CD4-positive, CD25-positive, alpha-beta regulatory T cell (primary cell): ENCODE measurements at places on chromosomes 6 and 20. TPM values are rescaled to one million over a fixed set of nuclear protein-coding genes. Genes with fewer than 3 reads are reported as not detected.

Gene PI16
- 31.9 TPM for polyA plus RNA-seq

Gene CRISP3
- polyA plus RNA-seq: not detected

Gene NKX2-4
- polyA plus RNA-seq: not detected

Gene DEFB123
- polyA plus RNA-seq: not detected

Gene GGTLC1
- polyA plus RNA-seq: not detected

Gene PRR18
- polyA plus RNA-seq: not detected

Gene KCNG1
- polyA plus RNA-seq: 0.27 TPM

Gene ENPP1
- polyA plus RNA-seq: 0.13 TPM

Gene SPTLC3
- not detected for polyA plus RNA-seq

Gene SDCBP2
- polyA plus RNA-seq: 3.7 TPM

Gene TNFRSF6B
- not detected for polyA plus RNA-seq

Gene KCNQ5
- polyA plus RNA-seq: 2.5 TPM

Gene PTPRK
- 0.16 TPM for polyA plus RNA-seq

Gene BPIFB2
- polyA plus RNA-seq: not detected

Gene SIRPA
- polyA plus RNA-seq: not detected

Gene CALHM6
- polyA plus RNA-seq: 3.4 TPM

Gene CNR1
- not detected for polyA plus RNA-seq

Gene MYB
- polyA plus RNA-seq: 1.4 TPM

Gene C6orf15
- polyA plus RNA-seq: not detected

Gene TPBG
- not detected for polyA plus RNA-seq

Gene TAGAP
- 191 TPM for polyA plus RNA-seq

Gene GTSF1L
- polyA plus RNA-seq: 2.0 TPM

Gene CD109
- 0.02 TPM for polyA plus RNA-seq

Gene RPS18
- polyA plus RNA-seq: 9,979 TPM

Gene CDSN
- polyA plus RNA-seq: not detected

Gene GPR6
- not detected for polyA plus RNA-seq

Gene HLA-A
- polyA plus RNA-seq: 4,127 TPM

Gene LRRC73
- polyA plus RNA-seq: not detected

Gene DSP
- 0.06 TPM for polyA plus RNA-seq

Gene SLC52A3
- polyA plus RNA-seq: not detected

Gene FUT9
- polyA plus RNA-seq: not detected

Gene CD2AP
- 5.5 TPM for polyA plus RNA-seq

Gene FAM184A
- polyA plus RNA-seq: 1.0 TPM

Gene LIN28B
- not detected for polyA plus RNA-seq

Gene SLC22A3
- 1.9 TPM for polyA plus RNA-seq

Gene PGC
- not detected for polyA plus RNA-seq

Gene RIPPLY2
- polyA plus RNA-seq: not detected
